HT1080 (cell line): ENCODE measurements at places on chromosomes 13 and 19.

- DNase-seq = no peak
These were observed 18.4 kb upstream of the IL17D start for GRCh38 chr13:20685092-20685491.

- DNase-seq = no peak
These were observed 316.3 kb upstream of the KLF12 start for GRCh38 chr13:74450525-74450845.

GRCh38 chr13:67036699-67037457 is 193.3 kb downstream of the PCDH9 start:
- no peak for DNase-seq

DNA sequence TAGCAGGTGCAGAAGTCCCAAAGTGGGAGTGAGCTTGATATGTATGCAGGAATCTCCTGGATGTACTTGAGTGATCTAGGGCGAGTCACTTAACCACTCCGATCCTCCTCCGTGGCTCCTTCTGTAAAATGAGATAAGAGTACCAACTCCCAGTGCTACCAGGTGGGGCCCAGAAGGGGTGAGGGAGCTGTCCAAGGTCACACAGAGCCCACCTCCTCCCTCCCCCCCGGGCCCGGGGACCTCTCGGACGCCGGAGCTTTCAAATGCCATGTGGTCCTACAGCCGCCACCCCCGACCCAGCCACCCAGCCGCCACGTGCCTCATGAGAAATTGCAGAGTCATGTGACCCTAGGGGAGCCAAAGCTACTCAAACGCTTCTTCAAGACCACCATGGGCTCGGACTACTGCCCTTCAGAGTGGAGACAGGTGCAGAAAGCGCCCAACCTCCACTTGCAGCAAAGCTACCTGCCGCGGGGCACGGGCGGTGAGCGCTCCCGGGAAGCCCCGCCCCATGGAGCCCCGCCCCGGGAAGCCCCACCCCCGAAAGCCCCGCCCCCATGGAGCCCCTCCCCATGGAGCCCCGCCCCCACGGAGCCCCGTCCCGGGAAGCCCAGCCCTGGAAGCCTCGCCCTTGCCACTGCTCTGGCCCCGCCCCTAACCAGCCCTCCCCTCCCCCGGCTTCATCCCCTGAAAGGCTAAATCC is 10.1 kb upstream of the ZNF358 start:
- no peak for DNase-seq

DNA sequence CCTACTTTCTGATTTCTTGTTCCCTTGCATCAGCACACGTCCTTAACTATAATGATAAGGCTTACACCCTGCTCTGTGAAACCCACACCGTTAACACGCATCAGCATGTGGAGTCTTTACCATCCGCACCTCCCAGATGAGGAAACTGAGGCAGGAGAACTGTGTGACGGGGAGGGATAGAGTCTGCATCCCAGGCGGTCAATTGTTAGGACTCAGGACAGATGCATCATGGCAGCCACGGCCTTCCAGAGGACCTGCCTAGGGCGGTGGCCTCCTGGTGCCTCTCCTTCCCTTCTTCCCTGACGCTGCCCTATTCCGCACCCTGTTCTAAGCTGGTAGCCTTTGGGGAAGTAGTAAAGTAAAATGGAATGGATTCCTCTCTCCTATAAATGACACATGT is 326.0 kb downstream of the TEX29 start:
- DNase-seq = no peak

- peak; percentile 95 for DNase-seq
These were observed 42.5 kb downstream of the ARHGEF18 start for GRCh38 chr19:7391218-7391670.
